ENCODE measurements at places on chromosomes 16 and 17.

- no peak for DNase-seq
Measured at GRCh38 chr17:34504814-34505484, 74.4 kb upstream of the TMEM132E start.

DNA sequence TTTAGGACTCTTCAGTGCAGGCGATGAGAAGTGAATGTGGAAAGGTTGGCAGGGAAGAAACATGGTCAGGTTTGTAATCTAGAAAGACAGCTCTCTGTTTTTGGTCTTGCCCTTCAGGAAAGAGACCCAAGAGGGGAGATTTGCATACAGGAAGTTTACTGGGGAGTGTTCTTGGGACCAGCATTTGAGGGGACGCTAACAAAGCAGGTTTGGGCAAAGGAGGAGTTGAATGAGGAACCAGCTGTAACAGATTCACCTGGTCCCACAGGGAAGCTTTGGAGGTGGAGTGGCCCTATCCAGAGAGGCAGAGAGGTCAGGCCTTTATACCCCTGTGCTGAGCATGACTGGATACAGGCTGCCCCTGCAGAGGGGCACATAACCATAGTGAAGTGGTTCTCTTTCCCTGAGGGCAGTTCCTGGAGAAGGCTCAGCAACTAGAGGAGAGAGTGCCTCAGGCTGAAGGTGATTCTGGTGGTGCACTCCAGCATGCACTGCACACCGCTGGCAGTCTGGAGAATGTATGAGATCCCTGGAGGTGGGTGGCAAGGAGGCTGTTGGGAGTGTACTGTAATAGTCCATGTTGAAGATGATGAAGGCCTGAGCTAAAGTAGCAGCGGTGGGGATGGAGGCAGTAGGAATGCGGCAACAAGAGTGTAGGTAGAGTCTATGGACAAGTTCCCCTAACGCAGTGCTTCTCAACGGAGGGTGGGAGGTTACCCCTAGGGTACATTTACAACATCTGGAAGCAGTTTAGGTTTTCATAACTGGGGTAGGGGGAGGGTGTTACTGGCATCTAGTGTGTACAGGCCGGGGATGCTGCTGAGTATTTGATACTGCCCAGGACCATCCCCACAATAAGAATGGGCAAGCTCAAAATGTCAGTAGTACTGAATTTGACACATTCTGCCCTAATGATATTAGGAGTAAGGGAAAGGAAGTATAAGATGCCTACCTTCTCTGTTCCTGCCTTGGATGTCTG lies 37.2 kb downstream of the MAP2K6 start:
- DNase-seq = no peak

DNA sequence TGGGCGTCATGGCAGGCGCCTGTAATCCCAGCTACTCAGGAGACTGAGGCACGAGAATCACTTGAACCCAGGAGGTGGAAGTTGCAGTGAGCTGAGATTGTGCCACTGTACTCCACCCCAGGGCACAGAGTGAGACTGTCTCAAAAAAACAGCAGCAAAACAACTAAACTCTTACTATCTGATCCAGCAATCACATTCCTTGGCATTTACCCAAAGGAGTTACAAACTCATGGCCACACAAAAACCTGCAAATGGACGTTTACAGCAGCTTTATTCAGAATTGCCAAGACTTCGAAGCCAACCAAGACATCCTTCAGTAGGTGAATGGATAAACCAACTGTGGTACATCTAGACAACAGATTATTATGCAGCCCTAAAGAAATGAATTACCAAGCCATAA lies 4.0 kb downstream of the SIAH1 start:
- DNase-seq = no peak

GRCh38 chr17:60436676-60437075 lies 14.4 kb downstream of the CHCT1 start:
- no peak for DNase-seq

GRCh38 chr16:69768666-69769065 lies 6.5 kb downstream of the WWP2 start:
- DNase-seq = no peak

GRCh38 chr17:14199601-14200000 lies 37.1 kb downstream of the CDRT15 start:
- DNase-seq = no peak

GRCh38 chr17:49501496-49501895 lies 6.4 kb downstream of the NGFR start:
- no peak for DNase-seq

DNA sequence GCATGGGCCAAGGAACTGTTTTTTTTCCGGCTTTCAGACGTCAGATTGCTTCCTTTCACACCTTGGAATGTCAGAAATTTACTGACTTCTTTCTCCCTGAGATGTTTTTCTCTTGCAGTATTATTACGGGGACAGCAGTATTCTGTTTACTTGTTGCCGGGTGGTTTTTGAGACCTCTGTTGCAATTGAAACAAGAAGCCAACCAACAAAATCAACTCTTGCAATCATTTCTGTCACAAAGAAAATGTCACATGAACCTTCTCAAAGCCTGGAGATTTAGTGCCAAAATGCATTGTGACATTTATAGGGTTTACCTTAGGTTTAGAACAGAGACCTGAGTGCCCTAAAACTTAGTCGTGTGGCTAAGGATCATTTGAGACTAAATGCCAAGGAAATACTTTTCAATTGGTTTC lies 174.3 kb downstream of the MAP2K6 start:
- no peak for DNase-seq

GRCh38 chr17:59695945-59696681 lies 11.1 kb downstream of the PTRH2 start:
- no peak for DNase-seq

DNA sequence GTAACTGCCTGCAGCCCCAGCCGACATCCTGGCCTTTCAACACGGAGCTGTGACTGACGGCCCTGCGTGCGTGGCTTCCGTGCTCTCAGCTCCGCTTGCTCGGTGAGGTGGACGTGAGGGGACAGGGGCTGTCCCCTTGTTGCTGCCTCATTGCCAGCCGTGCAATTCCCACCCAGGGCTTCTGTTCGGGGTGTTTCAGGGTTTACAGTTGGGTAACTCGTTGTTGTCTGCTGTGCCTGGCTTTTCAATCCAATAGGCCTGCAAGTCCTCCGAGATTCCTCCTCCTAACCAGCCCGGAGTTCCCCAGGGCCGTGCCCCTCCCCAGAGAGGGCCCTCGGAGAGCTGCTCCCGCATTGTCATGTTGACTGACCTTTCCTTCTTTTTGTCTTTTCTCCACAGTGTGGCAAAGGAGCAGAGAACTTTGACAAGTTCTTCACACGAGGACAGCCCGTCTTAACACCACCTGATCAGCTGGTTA lies 31.4 kb upstream of the CACNG5 start:
- DNase-seq = no peak

DNA sequence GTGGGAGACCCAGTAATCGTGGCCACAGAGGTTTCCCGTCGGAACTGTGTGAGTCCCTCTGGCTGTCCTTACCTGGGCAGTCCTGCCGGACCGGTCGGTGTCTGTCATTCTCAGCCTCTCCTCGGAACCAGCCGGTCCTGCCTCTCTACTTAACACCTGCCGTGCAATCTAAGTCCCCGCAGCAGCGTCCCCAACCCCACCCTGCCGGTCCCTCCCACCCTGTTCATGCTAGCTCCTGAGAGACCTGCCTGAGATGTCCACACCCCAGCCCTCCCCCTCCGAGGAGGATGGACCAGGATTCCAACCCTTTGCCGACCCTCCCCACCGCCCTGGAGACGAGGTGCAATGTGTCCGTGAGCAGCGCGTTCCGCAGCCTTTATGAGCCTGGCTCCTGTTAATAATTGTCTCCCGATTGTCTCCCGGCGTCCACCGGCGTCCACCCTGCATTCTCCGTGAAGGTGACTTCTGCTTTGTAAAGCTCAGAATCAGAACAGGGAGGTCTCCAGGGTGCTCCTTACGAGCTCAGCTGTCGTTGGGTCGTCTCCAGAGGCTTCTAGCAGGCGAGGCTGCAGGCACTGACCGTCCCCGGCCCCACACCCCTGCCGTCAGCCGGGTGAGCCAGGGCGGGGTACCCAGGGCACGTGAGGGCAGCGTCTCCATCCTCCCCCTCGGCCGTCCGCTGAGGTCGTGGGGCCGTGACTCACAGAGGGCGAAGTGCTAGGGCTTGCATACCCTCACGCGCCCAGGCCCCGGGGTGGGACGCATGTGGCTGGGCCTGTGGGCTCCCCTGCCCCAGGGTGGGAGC lies 10.1 kb downstream of the METRNL start:
- DNase-seq = no peak

DNA sequence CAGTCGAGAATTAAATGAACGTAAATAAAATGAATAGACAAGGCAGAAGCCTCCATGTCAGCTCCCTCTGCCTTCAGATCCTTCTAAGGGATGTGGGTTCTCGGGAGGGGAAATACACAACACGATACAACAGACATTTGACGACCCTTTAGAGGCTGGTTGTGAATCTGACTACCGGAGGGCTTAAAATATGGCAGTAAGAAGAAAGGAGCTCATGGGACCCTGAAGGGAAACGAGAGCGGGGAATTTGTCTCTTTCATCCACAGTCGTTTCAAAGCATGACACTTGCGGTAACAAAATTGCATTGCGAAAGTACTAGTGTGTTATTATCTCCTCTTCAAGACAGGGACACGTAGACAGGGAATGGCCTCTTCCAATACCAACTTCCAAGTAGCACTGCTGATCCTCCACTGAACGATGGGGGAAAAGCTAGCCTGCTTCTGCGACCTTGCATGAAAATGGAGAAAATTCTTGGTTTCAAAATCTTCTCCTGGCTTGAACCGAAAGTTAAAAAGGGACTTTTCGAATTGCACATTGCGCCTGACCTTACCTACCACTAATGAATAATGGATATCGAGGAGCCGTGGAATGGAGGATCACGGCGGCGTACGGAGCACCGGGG lies 1.2 kb upstream of the TNRC6C start:
- no peak for DNase-seq

- DNase-seq = no peak
Measured at GRCh38 chr17:50165867-50166517, at the start of gene SGCA. TSS of gene SGCA (plus strand) at chr17:50166005. CDS start at chr17:50166041, 36 bp downstream.

DNA sequence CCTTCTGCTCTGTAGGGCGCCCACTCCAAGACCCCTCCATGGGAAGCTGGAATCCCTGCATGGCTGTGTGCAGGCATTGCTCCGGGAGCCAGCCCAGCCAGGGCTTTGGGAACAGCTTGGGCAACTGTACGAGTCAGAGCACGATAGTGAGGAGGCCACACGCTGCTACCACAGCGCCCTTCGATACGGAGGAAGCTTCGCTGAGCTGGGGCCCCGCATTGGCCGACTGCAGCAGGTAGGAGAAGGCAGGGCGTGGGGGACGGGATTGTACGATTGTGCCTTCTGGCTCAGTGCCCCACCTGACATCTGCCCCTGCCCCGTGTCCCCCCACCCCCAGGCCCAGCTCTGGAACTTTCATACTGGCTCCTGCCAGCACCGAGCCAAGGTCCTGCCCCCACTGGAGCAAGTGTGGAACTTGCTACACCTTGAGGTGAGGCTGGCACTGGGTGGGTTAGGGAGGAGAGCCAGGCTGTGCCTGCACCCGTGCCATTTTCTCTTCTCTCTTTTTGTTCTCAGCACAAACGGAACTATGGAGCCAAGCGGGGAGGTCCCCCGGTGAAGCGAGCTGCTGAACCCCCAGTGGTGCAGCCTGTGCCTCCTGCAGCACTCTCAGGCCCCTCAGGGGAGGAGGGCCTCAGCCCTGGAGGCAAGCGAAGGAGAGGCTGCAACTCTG lies 8.7 kb upstream of the TMEM88 start:
- peak; percentile 10 for DNase-seq

DNA sequence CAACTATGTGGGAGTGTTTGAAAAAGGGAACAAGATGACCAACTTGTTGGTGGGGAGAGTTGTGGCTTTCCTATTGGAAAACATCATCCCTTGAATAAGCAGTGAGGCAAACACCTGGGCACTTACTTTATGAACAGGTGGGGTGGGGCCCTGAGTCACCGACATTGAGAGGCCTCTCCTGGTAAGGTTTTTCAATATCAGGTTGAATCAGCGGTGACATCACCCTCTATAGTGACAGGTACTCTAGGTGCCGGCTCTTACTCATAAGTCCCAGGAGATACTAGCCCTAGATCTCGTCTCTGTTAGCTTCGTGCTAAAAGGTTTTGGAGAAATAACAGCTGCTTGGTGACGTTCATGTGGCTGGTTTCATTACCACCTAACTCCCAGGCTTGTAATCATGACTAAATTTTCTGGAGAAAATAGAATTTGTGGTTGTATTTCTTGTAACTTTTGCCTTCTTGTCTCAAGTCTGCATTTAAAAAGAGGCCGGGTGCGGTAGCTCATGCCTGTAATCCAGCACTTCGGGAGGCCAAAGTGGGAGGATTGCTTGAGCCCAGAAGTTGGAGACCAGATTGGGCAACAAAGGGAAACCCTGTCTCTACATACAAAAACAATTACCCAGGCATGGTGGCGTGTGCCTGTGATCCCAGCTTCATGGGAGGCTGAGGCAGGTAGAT lies 19.3 kb downstream of the CDH1 start:
- DNase-seq = no peak

GRCh38 chr17:82097184-82097918 lies 685 bp downstream of the FASN start:
- peak; percentile 25 for DNase-seq

- DNase-seq = peak; percentile 94
Measured at GRCh38 chr17:8151120-8151640, 1.0 kb downstream of the PER1 start.

DNA sequence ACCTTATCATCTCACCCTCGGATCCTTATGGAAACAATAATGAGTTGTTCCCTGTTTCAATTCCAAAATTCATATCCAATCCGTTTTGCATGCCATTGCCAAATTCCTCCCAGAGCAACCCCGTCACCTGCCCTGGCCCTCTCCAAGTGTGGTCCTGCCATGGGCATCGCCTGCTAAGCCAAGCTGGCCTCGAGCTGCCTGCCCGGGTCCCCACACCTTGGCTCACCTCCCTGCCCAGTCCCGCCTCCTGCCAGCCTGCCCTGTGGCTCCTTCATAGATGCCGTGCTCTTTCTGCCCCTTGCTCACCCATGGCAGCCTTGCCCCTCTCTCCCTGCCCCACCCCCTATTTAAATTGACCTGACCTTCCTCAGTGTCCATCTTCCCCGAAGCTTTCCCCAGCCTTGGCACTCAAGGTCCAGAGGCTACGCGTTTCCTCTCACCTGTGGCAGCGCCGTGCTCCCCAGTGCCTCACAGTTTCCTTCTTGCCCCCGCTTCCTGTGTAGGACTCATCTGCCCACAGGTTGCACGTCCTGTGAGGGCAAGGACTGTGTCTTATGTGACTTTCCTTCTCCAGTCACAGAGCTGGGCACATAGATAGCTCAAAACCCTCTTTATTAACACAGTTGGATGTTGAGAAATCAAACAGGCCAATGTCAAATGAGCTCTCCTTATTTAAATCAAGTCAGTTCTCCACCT lies 12.7 kb downstream of the MAPT start:
- DNase-seq = no peak
